LHCN-M2 (cell line): ENCODE measurements at places on chromosomes 11 and 22.

GRCh38 chr11:96242971-96243647 lies 99.9 kb downstream of the MAML2 start:
- peak; percentile 96 for DNase-seq

DNA sequence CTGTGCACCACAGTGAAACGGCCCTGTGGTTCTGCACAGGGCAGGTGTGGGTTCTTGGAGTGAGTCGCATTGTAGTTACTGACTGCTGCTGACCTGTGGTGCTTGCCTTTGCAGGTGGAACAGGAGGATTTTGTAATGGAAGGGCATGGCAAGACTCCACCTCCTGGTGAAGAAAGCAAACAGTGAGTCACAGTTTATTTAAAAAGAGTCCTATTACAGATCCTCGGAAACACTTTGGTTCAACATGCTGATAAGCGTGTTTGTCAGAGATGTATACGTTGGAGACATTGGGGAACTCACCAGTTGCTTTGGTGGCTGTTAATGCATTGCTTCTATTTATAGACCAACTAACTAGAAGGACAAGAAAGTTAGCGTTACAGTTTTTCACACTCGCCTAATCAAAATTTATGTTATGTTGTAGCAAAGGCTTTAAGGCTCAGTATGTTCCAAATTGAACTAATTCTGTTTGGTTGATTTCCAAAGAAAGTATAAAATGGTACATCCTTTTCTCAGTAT lies 21.7 kb upstream of the TNRC6B start:
- DNase-seq, result no peak

DNA sequence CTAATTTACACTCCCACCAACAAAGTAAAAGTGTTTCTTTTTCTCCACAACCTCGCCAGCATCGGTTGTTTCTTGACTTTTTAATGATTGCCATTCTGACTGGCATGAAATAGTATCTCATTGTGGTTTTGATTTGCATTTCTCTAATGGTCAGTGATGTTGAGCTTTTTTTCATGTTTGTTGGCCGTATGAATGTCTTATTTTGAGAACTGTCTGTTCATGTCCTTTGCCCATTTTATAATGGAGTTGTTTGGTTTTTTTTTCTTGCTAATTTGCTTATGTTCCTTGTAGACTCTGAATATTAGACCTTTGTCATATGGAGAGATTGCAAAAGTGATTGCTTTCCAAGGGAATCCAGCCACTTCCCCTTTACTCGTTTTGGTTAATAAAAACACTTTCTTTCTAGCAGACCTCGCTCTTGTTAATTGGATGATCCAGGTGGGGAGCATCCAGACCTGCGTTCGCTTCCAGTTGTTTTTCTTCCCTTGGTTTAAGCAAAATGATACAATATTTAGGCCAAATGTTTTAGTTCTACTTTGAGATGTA lies 17.1 kb upstream of the APOL4 start:
- DNase-seq, result no peak

DNA sequence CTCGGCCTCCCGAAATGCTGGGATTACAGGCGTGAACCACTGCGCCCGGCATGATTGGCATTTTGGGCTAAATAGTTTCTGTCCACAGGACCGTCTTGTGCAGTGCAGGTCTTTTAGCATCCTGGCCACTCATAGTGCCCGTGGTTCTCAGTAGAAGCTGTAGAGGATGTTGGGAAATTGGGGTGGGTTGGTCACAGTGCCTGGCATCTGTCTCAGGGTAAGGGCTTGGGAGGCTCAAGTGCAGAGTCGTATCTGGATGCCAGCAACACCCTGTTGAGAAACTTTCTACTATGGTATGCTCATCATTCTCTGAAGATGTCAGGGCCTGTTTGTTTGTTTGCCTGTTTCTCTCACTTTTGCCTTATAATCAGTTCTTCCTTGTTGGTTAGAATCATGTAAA lies 21.9 kb downstream of the UBE2L3 start:
- no peak for DNase-seq

DNA sequence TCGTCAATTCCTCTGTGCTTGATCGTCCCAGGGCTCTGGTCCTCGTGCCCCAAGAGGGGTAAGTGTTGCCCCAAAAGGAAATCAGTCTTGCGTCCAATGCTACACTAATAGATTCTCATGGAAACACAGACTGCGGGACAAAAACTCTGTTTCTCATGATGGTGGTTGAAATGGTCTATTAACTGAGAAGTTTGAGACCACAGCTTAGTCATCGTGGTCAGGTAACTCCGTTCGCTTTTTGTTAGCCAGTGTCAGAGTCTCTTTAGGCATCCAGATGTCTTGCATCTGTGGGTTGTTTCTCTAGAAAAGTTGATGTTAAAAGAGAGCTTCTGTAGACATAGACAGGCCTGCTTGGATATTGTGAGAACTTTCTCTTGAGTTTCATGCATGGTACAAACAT lies 104.6 kb upstream of the SORL1-AS1 start:
- DNase-seq, result no peak

GRCh38 chr11:32374261-32374711 lies 61.1 kb downstream of the WT1 start:
- DNase-seq, result no peak

- no peak for DNase-seq
Measured at GRCh38 chr22:36153501-36154422, 6.8 kb downstream of the APOL3 start.

DNA sequence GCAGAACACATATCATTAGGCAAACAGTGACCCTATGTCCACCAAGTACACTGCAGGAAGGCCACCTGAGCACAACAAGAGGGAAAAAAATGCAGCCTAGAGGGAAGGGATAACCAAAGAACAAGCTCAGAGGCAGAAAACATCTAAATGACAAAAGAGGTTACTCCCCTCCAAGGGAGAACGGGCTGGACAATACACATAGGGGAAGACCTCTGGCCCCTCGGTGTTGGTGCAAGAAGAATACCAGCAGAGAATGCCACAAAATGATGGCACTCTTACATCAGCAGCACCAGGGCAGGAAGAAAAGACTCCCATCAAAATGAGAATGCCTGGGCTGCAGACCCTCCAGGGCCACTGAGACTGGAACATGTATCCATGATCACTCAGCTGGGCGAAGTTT lies 66.6 kb upstream of the OPCML start:
- no peak for DNase-seq

DNA sequence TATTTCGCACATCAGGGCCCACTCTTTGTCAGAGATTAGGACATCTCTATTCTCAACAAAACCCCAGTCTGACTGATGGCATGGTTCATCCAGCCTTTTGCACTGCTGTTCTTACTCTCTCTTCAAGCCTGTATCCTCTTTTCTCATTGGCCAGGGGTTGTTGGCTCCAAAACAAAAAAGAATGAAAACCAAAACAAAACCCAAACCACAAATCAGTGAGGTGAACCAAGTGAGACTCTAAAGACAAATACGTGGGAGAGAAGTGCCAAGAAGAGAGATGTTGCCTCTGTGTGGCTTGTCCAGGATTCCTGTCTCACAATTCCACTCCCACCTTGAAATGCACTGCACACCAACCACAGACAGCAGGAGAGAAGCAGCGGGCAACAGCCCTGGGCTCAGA lies 278.9 kb upstream of the NARS2 start:
- no peak for DNase-seq

DNA sequence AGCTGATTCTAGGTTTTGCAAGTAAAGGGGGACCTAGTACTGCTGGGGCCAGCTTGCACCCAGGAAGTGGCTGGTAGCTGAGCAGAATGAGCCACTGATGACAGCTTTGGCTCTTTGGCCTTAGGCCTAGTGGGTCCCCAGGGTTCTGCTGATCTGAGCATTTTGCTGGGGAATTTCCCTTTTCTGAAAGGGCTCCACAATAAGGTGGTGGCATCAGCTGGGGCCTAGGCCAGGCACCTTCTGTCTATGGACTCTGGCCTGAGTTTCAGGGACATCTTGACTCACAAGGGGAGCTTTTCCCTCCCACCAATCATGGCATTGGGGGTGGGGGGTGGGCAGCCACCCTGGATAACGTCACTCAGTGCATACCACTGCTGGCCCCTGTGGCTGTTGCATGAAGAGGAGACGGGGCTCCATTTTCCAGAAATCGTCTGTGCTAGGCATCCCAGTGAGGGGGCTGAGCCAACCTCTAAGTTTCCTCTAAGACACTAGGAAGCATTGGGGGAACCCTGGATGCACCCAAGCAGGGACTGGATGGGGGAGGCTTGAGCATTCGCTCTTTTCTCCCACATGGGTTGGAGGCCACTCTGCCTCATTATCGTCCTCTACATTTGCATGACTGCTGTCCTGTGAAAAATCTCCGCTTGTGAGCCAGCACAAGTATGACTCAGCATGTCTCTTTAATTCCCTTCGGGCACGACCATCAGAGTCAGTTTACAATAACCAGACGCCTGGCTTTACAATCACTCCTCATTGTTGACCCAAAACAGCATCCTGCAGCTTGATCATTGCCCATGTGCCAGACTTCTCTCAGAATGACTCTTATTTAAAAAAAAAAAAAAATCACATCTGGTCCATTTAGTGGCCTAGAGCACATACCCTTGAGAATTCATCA lies 145.0 kb upstream of the THY1 start:
- DNase-seq, result peak; percentile 88

GRCh38 chr11:102478673-102479299 lies 26.2 kb upstream of the TMEM123 start:
- DNase-seq, result no peak

- DNase-seq, result no peak
Measured at GRCh38 chr11:112037527-112037926, 12.3 kb downstream of the DLAT start.

DNA sequence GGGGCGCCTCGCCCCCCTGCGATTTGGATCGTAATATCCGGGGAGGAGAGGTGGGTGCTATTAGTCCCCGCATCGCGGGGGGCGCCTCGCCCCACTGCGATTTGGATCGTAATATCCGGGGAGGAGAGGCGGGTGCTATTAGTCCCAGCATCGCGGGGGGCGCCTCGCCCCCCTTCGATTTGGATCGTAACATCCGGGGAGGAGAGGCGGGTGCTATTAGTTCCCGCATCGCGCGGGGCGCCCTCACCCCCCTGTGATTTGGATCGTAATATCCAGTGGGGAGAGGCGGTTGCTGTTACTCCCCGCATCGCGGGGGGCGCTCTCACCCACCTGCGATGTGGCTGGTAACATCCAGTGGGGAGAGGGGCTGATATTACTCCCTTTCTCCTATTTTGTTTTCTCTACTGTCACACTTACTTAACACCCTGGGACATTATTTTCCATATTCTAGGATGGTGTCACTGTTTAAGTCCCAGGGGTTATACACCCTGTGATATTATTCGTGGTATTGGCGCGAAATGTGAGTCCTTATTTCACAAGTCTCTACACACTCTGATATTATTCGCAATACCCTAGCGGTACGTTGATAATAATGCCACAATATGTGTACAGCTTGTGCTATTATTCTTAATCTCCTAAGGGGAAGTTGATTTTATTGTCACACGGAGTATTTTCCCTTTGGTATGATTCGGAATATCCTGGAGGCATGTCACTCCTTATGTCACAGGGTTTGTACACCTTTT lies 57.8 kb upstream of the ALDH3B2 start:
- peak; percentile 3 for DNase-seq

DNA sequence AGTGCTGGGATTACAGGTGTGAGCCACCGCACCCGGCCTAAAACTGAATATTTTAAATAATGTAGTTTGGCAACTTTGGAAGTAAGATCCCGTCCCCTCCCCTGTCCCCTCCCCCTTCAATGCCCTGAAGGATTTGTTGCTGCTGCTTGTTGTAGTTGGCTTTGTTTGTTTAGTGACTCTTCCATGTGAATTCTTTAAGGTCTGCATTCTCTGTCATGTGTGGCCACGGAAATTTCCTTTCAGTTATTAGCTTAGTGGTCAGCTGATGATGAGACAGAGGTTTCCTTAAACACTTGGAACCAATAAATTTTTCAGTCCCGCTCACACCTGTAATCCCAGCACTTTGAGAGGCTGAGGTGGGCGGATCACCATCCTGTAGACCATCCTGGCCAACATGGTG lies 109.9 kb downstream of the MPPED1 start:
- no peak for DNase-seq

DNA sequence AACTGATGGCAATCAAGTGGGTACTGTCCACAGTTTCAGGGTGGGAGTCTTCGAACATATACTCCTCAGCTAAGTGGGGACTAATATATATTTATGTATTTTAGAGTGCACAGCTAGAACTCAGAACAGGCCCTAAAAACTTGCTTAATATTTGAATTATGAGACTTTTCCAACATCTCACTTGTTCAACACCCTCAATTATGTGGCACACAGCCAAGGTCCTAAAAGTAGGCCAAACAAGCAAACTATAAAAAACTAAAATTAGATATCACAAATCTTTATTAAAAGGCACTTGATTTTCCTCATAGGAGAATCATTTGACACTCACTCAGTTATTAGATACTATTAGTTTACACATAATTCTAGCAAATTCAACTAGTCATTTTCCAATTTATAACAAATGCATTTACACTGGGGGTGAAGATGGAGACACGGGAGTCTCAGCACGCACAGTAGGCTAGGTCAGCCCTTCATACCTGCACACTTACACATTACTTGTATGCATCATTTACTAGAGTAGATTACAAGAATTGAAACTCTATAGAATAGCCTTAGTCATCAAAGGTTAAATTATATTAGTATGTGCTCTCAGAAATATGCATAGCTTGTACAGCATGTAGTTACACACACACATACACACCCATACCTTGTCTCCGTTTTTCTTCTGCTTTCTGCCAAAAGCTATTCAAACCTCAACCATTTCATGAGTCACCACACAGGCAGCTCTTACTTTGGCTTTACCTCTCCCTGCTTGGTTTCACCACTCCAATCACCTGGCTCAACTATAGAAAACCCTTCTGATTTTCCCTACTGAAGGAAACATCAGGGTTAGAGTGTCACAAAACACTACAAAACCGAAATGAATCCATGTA lies 171.5 kb downstream of the SBF2 start:
- peak; percentile 17 for DNase-seq

DNA sequence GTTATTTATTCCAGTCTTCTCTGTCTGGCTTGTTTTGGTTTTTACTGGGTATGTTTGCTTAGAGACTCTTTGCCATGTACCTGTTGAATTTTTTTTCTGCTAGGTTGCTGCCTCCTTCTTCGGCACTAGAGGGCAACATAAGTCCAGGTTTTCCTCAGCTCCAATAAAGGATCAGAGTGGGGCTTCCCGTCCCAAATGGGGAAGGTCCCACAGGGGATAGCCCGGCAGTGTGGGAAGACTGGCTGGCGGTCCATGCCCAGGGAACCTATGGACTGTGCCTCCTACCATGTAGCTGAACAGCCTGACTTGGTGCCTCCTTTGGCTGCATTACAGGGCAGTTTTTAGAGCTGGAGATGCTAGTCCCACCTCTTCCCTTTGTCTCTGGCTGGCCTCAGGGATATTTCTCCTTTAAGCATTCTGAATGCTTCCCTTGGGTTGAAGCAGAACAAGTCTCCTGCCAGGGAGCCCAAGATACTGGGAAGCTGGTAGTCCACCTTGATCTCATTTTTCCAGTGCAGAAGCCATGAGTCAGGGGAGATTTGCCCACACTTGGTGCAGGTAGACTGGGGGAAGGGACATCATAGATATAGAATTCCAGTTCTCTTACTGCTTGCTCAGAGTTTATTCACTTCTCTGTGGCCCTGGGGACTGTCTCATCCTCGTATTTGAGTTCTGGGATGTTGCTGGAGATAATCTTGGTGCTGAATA lies 60.2 kb downstream of the BRD1 start:
- DNase-seq, result peak; percentile 49

- DNase-seq, result no peak
Measured at GRCh38 chr11:36228689-36229088, 60.5 kb downstream of the COMMD9 start.

GRCh38 chr11:13238879-13239514 lies 38.6 kb upstream of the BMAL1 start:
- peak; percentile 43 for DNase-seq

GRCh38 chr11:78354408-78355308 lies 63.0 kb downstream of the GAB2 start:
- DNase-seq, result no peak
